ENCODE measurements at places on chromosomes 4 and X.

- peak; percentile 41 for DNase-seq
These were observed 142.6 kb downstream of the EGF start for GRCh38 chr4:110055158-110055768.

DNA sequence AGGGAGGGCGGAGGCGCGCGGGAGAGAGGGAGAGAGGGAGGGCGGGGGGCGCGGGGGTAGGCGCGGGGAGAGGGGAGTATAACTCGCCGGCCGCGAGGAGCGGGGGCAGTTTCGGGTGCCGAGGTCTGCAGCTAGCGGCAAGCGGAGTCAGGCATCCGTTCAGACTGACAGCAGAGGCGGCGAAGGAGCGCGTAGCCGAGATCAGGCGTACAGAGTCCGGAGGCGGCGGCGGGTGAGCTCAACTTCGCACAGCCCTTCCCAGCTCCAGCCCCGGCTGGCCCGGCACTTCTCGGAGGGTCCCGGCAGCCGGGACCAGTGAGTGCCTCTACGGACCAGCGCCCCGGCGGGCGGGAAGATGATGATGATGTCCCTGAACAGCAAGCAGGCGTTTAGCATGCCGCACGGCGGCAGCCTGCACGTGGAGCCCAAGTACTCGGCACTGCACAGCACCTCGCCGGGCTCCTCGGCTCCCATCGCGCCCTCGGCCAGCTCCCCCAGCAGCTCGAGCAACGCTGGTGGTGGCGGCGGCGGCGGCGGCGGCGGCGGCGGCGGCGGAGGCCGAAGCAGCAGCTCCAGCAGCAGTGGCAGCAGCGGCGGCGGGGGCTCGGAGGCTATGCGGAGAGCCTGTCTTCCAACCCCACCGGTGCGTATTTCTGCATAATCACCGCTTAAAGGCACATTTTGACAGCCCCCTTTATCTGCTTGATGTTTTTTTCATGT is at the start of gene POU4F2:
Gene POU4F2, plus strand, starts transcription at position 108 of the 720 bp plus-strand sequence. Its CDS starts 248 bp downstream, at position 356.
- DNase-seq: peak; percentile 17

DNA sequence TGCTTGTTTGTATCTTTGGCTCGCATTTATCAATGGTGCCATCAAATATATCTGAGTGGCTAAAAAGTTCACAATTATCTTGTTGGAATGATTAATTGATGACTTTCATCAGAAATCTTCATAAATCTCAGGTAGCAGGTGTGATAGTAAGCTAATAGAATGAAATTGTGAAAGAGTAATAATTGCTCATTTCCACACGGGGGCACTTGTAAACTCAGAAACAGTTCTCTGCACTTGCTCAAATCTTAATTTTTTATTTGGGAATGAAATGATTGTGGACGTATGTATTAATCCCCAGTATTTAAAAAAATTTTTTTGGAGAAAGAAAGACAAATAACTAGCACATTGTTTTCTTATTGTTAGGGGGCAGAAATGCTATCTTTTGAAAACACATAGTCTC is 132.8 kb downstream of the DTHD1 start:
- no peak for DNase-seq

GRCh38 chr4:93303440-93303839 is 525.1 kb upstream of the ATOH1 start:
- DNase-seq: no peak

- DNase-seq: no peak
These were observed 175.5 kb downstream of the RAPGEF2 start for GRCh38 chr4:159278399-159278798.

DNA sequence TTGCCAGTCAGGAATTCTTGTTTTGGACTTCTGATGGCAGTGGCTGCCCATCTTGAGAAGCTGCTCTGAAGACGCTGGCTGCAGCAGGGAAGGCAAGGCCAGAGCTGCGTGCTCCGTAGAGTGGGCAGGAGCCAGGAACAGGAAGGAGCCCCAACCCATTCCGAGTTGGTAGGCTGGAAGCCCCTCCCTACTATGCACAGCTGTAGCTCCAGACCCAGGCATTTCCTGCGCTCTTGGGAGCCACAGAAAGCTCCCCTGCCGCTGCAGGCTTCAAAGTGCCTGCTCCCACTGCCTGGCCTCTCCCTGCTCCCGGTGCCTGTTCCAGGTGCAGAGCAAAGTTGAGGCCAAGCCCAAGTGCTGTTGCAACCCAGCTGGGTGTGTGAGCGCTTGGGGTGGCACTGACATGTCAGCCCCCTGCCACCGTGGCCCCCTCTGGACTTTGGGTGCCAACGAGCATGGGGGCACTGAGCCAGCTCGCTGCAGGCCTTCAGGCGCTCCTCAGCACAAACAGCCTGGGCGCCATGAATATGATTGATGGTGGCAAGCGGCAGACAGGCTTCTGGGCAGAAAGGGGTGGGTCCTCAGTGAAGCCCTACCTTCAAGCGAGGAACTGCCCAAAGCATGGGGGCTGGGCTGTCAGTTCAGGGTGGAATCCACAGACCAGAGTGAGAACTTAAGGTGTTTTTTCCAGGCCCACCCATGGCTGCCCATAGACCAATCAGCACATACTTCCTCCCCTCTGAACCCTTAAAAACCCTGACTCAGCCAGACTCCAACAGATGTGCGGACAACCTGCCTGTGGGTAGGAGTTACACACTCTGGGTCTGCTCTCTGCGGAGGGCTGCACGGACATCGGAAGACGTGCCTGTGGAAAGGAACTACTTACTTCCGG is 677.2 kb upstream of the INTU start:
- DNase-seq: no peak

GRCh38 chrX:129318375-129318774 is 204.9 kb downstream of the SMARCA1 start:
- DNase-seq: no peak

DNA sequence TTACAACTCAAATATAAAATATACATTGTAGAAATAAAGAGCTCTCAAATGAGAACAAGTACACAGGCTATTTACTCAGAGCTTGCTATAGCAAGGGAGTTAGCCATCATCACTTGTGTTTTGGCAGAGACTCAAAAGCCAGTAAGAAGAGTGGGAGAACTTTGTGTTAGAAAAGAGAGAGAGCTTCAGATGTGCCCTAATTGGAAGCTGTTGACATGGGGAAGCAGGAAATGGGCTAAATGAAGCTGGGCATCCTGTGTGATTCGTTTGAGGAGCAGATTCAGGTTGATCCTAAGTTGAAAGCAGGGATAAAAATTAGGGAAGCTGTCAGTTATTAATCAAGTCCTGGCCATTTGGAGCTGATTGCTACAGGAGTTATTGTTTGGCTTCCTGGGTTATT is 207.4 kb upstream of the MAOA start:
- no peak for DNase-seq

DNA sequence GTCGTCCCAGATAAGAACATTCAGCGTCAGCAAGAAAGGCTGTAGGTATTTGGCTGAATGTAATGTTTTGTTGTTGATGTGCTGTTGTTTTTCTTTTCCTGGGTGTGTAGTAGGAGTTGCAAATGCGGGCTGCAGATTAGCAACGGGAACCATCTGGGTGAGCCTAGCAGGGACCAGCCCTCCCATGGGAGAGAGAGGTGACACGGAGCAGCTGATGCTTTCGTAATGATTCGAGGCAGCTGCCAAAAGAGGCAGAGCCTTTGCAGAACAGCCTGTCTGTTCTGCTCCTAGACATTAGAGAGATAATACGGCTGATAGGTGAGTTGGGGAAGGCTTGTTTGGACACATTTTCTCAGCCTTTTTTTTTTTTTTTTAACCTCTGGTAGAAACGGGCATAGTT is 25.3 kb downstream of the ARSF start:
- DNase-seq: no peak

- DNase-seq: no peak
These were observed 159.1 kb upstream of the PITX2 start for GRCh38 chr4:110781944-110782343.

GRCh38 chrX:10199212-10199611 is 42.4 kb downstream of the CLCN4 start:
- peak; percentile 70 for DNase-seq

- no peak for DNase-seq
These were observed 85.1 kb upstream of the UCP1 start for GRCh38 chr4:140653718-140654494.

GRCh38 chrX:19964017-19964710 is 26.7 kb downstream of the BCLAF3 start:
- no peak for DNase-seq

GRCh38 chr4:10022346-10023049 is 1.2 kb upstream of the SLC2A9 start:
- no peak for DNase-seq

Measured in erythroblast (primary cell).